ENCODE measurements at places on chromosomes 4 and X.

- DNase-seq = no peak
Observed at GRCh38 chrX:121013897-121014455, 28.4 kb upstream of the CT47A1 start.

DNA sequence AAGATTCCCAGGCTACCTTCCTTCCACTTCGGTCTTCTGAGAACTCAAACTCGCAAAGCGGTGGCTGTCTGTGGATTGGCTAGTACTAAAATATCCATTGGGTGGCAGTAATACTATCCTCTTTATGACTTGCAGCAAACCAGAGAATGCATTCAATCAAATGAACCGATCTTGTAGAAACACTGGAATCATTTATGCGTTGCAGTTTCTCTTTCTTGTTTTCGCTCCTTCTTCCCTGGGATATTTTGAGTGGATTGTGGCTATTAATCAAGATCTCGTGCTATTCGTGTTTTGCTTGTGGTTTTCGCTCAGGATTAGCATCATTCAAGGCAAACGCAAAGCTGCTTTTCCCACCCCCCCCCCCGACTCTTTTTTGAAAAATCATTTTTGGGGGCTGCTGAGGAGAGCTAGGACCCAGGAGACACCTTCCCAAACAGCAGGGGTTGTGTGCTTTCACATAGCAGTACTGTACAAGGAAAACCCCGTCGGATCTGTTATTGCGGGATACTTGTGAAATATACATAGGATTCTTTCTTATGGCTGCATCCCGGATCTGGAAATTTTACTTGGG, at the start of gene IL1RAPL1:
TSS of gene IL1RAPL1 (plus strand) at position 466 of the 571 bp plus-strand sequence.
- DNase-seq = no peak

- no peak for DNase-seq
Observed at GRCh38 chrX:116480059-116480458, 17.3 kb upstream of the CT83 start.

DNA sequence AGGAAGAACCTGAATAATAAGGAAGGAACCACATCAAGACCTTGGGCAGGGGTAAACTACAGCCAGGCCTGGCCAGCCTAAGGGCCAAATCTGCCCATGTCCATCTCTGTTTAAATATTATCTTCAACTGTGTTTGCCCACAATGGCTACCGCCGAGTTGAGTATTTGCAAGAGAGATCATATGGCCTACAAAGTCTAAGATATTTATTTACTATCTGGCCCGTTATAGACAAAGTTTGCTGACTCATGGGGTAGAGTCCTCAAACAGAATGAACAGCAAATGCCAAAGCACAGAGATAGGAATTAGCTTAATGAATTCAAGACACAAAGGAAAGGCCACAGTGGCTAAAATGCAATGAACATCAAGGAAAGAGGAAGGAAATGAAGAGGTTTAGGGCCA, 44.8 kb downstream of the RPS6KA3 start:
- DNase-seq = no peak

DNA sequence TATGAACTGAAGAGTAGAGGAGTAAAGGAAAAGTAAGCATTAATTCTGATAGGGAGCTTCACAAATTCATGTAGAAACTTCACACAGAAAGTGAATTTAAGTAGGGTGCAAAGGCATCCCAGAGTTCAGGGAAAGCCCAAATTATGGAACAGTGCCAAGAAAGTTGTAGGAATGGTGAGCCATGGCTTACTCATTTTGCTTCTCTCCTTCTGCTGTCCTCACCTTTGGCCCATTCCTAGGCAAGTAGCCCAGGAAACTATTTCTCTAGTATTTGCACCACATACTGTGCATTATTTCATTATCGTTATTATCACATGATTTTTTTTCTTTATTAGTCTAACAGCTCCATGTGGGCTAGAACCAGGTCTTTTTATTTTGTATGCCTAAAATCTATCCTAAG, 34.9 kb upstream of the IL1RAPL1 start:
- no peak for DNase-seq

DNA sequence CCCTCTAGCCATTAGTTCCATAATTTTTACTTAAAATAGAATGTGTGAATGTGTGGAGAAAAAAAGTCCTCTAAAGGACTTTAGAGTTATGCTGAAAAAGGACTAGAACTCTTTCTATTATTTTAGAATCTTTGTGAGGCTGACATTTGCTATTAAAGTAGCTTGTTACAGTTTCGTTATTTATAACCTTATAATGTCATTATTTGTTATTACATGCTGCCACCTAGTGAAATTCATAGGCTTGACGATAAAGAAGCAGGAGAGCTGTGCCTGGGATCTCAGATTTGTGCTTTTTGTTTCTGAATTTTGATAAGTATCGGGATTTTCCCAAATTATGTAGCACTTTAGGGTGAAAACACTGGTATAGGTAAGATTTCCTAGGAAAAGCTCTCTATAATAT, 38.5 kb upstream of the TAPT1 start:
- DNase-seq = no peak

- DNase-seq = no peak
Observed at GRCh38 chr4:77310931-77311330, 153.9 kb downstream of the CCNG2 start.

DNA sequence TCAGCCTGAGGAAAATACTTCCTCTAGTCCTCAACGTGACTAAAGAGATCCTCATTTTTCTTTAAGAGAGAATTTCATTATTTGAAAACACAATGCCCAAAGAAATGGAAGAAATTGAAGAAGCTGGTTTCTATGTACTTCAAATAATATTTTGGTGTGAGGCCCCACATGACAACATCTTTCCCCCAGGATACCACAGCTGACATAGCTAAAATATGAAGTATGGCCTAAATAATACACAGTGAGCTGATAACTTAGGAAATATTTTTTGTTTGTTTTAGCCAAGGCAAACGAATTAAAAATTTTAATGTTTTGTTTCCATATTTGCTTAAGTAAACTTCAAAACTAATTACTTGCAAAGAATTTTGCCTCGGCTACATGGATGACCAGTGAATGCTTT, 149.2 kb downstream of the CBR4 start:
- DNase-seq = no peak

GRCh38 chr4:41077628-41078027, 136.7 kb downstream of the APBB2 start:
- no peak for DNase-seq

DNA sequence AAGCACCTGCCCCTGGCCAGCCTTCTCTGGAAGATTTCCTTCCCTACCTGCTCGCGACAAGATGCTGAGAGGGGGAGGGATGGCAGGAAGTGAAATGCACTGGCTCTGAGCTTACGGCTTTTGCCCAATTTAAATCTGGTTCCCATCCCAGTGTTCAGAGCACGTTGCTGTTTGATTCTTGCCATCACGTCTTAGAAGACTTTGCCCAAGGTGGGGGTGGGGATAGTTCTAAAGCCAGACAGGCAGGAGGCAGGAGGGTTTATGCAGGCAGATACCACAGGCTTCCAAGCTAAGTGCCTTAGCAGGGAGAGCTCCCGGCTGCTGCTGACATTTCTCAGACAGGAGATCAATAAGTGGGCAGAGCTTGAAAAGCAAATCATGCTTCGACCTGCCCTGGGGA, 393.9 kb downstream of the MID1IP1 start:
- DNase-seq = no peak

GRCh38 chr4:38060829-38061431, 100.7 kb downstream of the PTTG2 start:
- DNase-seq = no peak
